ENCODE measurements at places on chromosomes 11 and 22. TPM values are rescaled to one million over a fixed set of nuclear protein-coding genes. Genes with fewer than 3 reads are reported as not detected.

Gene AGBL2
- total RNA-seq, result 5.8 TPM

Gene TUBA8
- total RNA-seq, result 27.0 TPM

- no peak for DNase-seq
Observed at GRCh38 chr11:60753309-60753708, 3.4 kb upstream of the MS4A15 start.

DNA sequence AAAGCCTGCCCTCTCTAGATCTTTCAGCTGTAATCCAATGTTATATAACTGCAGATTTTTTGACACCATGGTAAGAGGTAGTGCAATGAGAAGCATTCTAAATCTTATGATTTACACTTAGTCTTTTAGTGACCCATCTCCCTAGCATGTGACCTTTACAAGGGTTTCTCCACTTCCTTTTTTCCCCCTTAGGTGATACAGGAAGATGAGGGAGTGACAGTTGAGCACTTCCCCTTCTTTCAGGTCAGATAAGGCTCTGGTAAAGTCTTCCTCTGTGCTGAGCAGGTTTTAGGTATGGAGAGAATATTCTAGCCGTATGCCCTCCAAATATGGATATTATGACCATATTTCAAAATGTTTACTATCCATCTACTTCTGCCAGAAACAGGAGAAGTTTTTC lies 753.6 kb downstream of the JRKL start:
- DNase-seq, result no peak
